ENCODE measurements at places on chromosomes 4 and X. TPM values are rescaled to one million over a fixed set of nuclear protein-coding genes. Genes with fewer than 3 reads are reported as not detected.

DNA sequence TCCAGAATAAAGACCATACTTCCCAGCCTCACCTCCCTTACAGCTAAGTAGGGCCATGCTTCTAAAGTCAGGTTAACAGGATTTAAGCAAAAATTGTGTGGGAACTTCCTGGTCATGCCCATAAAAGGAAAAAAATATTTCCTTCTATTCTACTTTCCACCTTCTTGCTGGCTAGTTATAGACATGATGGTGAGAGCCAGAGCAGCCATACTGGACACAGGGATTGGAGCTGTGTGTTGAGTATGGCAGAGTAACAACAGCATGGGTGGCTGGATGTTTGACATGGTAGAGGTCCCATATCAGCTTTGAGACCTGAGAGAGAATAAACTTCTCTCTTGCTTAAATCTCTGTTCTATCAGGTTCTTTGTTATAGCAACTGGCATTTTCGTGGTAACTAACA, 15.1 kb upstream of the CBR4 start:
- no peak for DNase-seq

Gene AADAT
- total RNA-seq = 2.2 TPM

DNA sequence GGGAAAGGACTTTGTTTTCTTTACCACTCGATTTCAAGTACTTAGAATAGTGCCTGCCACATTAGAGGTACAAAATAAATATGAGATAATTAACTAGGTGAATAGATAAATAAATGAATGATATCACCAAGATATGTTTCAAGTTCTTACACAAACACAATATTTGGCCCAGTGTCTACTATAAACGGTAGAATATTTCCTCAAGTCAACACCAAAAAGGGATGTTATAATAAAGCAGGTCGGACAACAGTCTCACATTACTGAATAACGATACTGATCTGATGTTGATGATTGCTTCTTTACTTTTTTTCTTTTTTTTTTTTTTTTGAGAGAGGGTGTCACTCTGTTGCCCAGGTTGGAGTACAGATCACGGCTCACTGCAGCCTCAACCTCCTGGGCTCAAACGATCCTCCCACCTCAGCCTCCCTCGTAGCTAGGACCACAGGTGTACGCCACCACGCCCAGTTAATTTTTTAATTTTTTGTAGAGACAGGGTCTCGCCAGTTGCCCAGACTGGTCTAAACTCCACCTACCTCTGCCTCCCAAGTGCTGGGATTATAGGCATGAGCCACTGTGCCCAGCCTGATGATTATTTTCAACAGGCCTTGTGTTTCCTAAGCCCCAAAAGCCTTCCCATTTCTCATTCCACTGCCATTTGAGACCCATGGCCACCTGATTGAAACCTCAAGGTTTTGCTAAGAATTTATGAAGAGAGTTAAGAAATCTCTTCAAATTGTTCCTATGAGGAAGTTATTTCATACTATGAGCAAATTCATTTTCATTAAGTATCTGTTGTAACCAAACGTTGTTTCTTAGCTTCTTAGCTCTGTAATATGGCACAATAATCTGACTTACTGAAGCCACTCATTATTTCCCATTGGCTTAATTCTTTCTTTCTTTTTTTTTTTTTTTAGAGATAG, 2.3 kb downstream of the MANBA start:
- DNase-seq = no peak

- no peak for DNase-seq
Observed at GRCh38 chrX:71919431-71919830, 8.8 kb downstream of the NHSL2 start.

DNA sequence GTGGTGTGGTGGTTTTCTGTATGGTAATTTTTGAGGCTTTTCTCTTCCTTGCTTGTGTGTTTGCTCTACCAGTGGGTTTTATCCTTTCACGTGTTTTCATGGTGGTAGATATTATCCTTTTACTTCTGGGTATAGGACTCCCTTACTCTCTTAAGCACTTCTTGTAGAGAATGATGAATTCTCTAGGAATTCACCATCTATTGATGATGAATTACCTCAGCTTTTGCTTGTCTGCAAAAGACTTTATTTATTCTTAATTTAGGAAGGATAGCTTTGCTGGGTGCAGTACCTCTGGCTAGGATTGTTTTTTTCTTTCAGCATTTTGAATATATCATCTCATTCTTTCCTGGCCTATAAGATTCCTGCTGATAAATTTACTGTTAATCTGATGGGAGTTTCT, 415.3 kb downstream of the PDGFC start:
- no peak for DNase-seq

DNA sequence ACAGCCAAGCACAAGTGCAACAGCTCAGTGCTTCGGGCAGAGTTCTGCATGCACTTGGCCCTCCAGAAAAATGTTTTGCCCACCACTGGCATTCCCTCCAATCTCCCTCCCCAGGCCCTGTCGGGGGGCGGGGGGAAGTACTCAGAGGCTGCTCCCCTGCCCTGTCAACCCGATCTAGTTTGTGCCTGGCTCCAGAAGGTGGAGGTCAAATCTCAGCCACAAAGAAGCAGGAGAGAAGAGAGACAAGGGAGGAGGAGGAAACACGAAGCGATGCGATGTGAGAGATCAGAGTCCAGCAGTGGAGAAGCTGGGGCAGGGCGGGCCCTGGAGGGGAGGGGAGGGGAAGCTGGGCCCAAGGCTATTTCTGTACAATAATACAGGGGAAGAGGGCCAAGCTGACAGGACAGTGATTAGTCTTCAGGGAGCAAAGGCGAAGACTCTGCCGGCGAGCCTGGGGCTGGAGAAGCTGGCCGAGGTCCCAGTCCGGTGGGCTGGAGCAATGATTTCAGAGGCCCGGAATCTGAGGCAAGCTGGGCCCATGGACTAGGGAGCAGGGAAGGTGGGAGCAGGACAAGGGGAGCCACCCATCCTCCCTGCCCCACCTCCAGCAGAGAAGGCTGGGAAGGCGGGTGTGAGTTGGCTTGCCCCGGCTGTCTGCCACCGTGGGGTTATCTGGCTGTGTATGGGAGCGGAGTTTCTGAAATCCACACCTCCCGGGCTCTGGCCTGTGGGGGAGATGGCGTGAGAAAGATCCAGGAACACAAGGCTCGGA, 167.1 kb downstream of the EFNB1 start:
- DNase-seq = no peak

Gene ASB9
- total RNA-seq = 10.6 TPM

Gene MED14
- total RNA-seq = 33.3 TPM

- no peak for DNase-seq
Observed at GRCh38 chr4:12965334-12965733, 518.8 kb downstream of the RAB28 start.

DNA sequence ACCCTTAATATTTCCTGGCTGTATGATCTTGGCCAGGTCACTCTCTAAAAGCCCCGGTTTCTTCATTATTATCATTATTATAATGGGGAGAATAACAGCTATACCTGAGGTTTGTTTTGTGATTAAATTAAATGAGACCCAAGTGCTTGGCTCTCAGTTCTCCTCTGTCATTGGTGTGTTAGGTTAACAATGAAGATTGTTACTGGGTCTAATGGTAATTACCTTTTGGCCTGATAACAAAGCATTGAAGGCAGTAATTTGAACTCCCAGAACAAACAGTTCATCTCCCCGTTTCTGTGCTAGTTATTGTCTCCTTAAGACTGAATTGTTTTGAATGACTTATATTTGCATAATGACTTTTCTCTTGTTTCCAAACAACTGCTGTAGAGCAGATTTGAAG, 6.8 kb upstream of the ANAPC4 start:
- no peak for DNase-seq

GRCh38 chr4:178387756-178388155, 945.5 kb upstream of the AGA start:
- DNase-seq = no peak

Gene LSM6
- 20.6 TPM for total RNA-seq

DNA sequence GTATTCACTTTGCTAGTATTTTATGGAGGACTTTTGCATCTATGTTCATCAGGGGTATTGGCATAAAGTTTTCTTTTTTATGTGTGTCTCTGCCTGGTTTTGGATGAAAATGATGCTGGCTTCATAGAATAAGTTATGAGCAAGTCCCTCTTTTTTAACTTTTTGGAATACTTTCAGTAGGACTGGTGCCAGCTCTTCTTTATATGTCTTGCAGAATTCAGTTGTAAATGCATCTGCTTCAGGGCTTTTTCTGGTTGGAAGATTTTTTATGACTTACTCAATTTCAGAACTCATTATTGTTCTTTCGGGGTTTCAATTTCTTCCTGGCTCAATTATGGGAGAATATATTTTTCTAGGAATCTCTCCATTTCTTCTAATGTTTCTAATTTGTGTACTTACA, 9.1 kb upstream of the CSN2 start:
- no peak for DNase-seq

Gene TLR6
- total RNA-seq = 2.9 TPM

DNA sequence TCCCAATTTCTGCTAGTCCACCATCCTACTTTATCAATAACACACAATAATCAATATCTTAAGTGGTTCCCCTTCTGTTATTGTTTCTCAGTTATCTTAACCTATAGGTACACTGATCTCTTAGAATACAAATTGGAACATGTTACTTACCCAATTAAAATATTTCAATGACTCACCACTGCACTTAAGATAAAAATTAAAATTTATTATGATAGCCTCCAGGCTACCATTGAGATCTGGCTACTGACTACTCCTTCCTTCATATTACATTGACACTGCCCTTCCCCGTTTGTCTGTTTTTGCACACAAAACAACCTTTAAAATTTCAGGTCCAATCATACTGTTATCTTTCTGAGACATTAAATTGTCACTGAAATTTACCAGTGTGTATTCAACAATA, 1074.7 kb downstream of the ADGRL3 start:
- no peak for DNase-seq
